Upper lobe of left lung (tissue), 6 donors: ENCODE measurements at places on chromosomes 1 and 21. TPM values are rescaled to one million over a fixed set of nuclear protein-coding genes. Genes with fewer than 3 reads are reported as not detected.

The PIGK gene
- 30.6 TPM for total RNA-seq

The SHISA4 gene
- 12.8 TPM for total RNA-seq

The ZC3H11A gene
- 133 TPM for total RNA-seq

The KCNJ9 gene
- total RNA-seq, result not detected

The LCE1F gene
- not detected for total RNA-seq

The ECM1 gene
- total RNA-seq, result 7.4 TPM

The MIXL1 gene
- not detected for total RNA-seq

The TXNIP gene
- 796 TPM for total RNA-seq

The DISC1 gene
- total RNA-seq, result 10.3 TPM

The CFHR3 gene
- total RNA-seq, result not detected

The FLG2 gene
- total RNA-seq, result not detected

The PTPN22 gene
- total RNA-seq, result 8.4 TPM

The RGS4 gene
- total RNA-seq, result not detected

The C21orf91 gene
- 18.3 TPM for total RNA-seq

The ERG gene
- 14.7 TPM for total RNA-seq

The CSF3R gene
- 201 TPM for total RNA-seq

The LAD1 gene
- total RNA-seq, result 44.2 TPM

The FOXD3 gene
- not detected for total RNA-seq
